WTC11 (cell line): ENCODE measurements at places on chromosomes 1 and 21. TPM values are rescaled to one million over a fixed set of nuclear protein-coding genes. Genes with fewer than 3 reads are reported as not detected.

The HMCN1 gene
- 5.6 to 10.6 TPM (median 10.5 TPM) in 3 replicates for total RNA-seq

The KIF21B gene
- total RNA-seq, result 17.8 to 19.4 TPM (median 18.0 TPM) in 3 replicates

The OR2T11 gene
- total RNA-seq, result not detected in 3 replicates

The FCMR gene
- total RNA-seq, result 0.37 to 1.0 TPM (median 0.71 TPM) in 3 replicates

The PTTG1IP gene
- 96.0 to 117 TPM (median 112 TPM) in 3 replicates for total RNA-seq

The ASB17 gene
- total RNA-seq, result not detected in 3 replicates

The SPRR2A gene
- total RNA-seq, result not detected in 3 replicates

The PLA2G5 gene
- 0.30 TPM in 1 of 3 replicates, not detected in the others for total RNA-seq

The NBL1 gene
- 8.8 to 17.1 TPM (median 10.2 TPM) in 3 replicates for total RNA-seq

The ANKRD34A gene
- 0.21 to 0.44 TPM (median 0.22 TPM) in 3 replicates for total RNA-seq

The CFAP57 gene
- total RNA-seq, result 0.27 to 0.78 TPM (median 0.42 TPM) in 3 replicates

The IGSF21 gene
- 28.0 to 30.5 TPM (median 28.5 TPM) in 3 replicates for total RNA-seq

The RHOC gene
- total RNA-seq, result 67.9 to 68.9 TPM (median 68.2 TPM) in 3 replicates

The SRGAP2B gene
- total RNA-seq, result 48.4 to 64.8 TPM (median 48.7 TPM) in 3 replicates

The USH2A gene
- total RNA-seq, result 0.07 to 0.37 TPM (median 0.32 TPM) in 3 replicates

The MRTO4 gene
- 40.9 to 54.6 TPM (median 43.0 TPM) in 3 replicates for total RNA-seq

The EPHB2 gene
- total RNA-seq, result 12.0 to 18.5 TPM (median 13.1 TPM) in 3 replicates

The ARHGAP30 gene
- total RNA-seq, result 0.39 to 0.92 TPM (median 0.52 TPM) in 3 replicates

The PCSK9 gene
- 47.9 to 73.2 TPM (median 49.3 TPM) in 3 replicates for total RNA-seq

The OLIG2 gene
- 0.60 to 0.79 TPM (median 0.71 TPM) in 3 replicates for total RNA-seq

The TRIM45 gene
- 11.8 to 17.7 TPM (median 15.7 TPM) in 3 replicates for total RNA-seq

The SLC37A1 gene
- total RNA-seq, result 22.7 to 26.3 TPM (median 25.8 TPM) in 3 replicates

The LRRC39 gene
- 0.25 to 0.46 TPM (median 0.27 TPM) in 3 replicates for total RNA-seq

The RHOU gene
- total RNA-seq, result 5.8 to 6.0 TPM (median 5.8 TPM) in 3 replicates

The RAB7B gene
- total RNA-seq, result not detected in 3 replicates

The LCE2C gene
- total RNA-seq, result not detected in 3 replicates

The CHI3L2 gene
- 0.41 to 0.61 TPM (median 0.41 TPM) in 3 replicates for total RNA-seq

The CELA3B gene
- 4.4 to 6.7 TPM (median 5.0 TPM) in 3 replicates for total RNA-seq

The VWA5B1 gene
- total RNA-seq, result 1.1 to 1.5 TPM (median 1.4 TPM) in 3 replicates

The FMO5 gene
- 1.6 to 3.3 TPM (median 1.7 TPM) in 3 replicates for total RNA-seq

The CRP gene
- total RNA-seq, result 0.68 to 1.1 TPM (median 0.85 TPM) in 3 replicates

The ROR1 gene
- 54.6 to 56.3 TPM (median 55.2 TPM) in 3 replicates for total RNA-seq

The DSCAM gene
- 0.09 to 0.14 TPM (median 0.13 TPM) in 3 replicates for total RNA-seq

The TCHHL1 gene
- total RNA-seq, result not detected in 3 replicates

The FCRLB gene
- 0.16 to 0.50 TPM (median 0.37 TPM) in 3 replicates for total RNA-seq

The NBPF6 gene
- not detected in 3 replicates for total RNA-seq

The HSPB7 gene
- 0.11 to 0.23 TPM (median 0.21 TPM) in 3 replicates for total RNA-seq

The MIXL1 gene
- 5.1 to 6.4 TPM (median 5.6 TPM) in 3 replicates for total RNA-seq

The SEC22B gene
- total RNA-seq, result 9.5 to 11.5 TPM (median 9.9 TPM) in 3 replicates

The NPR1 gene
- 13.2 to 16.5 TPM (median 15.9 TPM) in 3 replicates for total RNA-seq

The ODR4 gene
- 14.1 to 14.5 TPM (median 14.3 TPM) in 3 replicates for total RNA-seq

The UBXN11 gene
- total RNA-seq, result 12.4 to 14.1 TPM (median 14.1 TPM) in 3 replicates

The KLF17 gene
- total RNA-seq, result not detected in 3 replicates

The KRTAP20-3 gene
- not detected in 3 replicates for total RNA-seq

The ATP1A2 gene
- total RNA-seq, result 22.8 to 25.6 TPM (median 23.2 TPM) in 3 replicates
